ENCODE measurements at places on chromosomes 1 and 21.

GRCh38 chr1:215226757-215227156 is 144.2 kb downstream of the KCNK2 start:
- DNase-seq: no peak

DNA sequence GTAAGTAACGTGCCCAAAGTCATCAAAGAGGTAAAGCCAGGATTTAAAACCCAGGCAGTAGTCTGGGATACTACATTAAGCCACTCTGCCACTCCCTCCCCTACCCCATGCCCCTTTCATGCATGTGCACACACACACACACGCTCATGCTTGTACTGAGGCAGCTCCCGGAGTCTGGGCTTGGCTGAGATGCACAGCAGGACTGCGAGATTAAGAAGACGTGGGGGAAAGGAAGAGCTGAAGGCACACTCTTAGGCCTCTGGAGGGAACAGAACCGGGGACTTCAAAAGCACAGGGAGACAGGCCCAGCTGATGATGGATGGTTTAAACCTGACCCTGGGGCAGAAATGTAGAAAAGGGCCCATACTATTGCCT is 98.3 kb downstream of the GLIS1 start:
- peak; percentile 6 for DNase-seq

GRCh38 chr1:117812869-117813511 is 116.4 kb downstream of the GDAP2 start:
- no peak for DNase-seq

DNA sequence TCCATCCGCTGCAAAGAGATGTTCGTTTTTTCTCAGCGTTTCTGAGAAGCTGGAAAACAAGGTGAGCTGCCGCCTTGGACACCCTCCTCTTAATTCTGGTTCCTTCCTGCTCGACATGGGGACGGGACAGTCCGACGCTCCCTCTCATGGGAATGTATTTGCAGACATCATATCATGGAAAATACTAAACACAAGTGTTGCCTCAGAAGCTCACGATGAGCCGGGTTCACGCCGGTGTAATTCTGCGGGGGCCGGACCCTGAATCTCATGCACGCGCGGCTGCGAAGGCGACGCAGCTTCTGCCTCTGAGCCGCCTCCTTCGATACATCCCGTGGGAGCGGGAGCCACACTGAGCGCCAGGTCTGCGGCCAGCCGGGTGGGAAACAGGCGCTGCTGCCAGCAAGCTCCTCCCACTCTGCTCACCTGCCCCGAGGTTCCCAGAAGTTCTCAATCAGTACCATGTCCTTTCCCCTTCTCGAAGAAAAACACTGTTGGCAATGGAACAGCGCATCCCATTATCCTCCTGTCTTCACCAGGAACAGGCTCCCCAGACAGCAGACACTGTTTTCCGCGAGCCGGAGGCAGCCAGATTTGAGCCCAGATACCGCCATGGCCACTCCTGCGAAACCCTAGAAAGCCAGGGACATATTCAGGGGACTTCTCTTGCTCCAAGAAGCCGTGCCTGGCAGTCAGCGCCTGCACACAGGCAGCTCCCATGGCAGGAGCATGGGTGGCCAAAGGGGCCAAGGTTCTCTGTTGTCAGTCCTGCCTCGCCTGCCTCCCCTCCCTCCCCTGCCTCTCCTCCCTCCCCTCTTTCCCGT is 98.0 kb downstream of the WDR4 start:
- DNase-seq: no peak

GRCh38 chr1:85462931-85463649 is 1.9 kb downstream of the DDAH1 start:
- no peak for DNase-seq

DNA sequence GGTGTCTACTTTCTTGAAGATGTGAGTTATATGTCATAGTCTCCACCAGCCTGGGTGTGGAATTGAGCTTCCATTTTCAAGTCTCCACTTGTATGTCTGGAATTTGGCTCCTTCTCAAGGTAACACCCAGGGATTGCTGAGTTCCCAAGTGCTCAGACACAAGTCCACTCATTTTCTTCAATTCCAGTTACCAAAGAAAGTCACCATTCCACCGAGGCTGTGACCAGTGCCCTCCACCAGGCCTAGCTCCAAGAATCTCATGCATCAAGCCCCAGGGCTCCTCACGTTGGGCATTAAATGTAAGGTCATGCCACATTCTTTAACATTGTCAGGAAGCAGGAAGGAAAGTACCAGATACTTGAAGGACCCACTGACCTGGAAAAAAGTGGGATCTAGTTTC is 2.4 kb upstream of the RAB4A start:
- no peak for DNase-seq

DNA sequence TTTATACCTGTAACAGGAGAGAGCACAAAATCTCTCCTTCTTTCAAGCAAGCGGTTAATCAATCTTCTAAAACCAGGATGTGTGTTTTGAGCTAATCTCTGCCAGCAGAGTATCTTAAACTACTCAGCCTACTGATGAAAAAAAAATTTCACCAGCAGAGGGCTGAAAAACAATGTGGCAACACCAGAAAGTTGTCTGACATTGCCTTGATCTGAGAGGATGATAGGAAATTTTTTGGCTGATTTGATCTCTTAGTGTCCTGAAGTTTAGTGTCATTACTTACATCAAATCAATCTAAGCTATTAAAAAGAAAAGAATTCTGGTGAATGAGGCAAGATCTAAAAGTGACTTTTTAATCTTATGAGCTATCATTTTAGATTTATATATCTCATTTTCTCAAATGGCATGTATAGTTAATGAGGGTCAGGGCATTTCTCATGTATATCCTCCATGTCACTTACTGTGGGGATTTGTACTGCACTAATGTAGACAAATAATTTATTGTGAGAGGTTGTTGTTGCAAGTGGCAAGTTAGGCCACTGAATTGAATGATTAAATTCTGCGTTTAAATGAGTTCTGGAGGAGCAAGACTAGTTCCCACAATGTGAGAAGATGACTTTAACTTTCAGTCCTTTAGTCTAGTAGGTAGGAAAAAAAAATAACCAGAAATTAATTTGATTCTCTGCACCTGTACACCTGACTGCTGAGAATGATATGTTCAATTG is 10.9 kb downstream of the ADAMTS1 start:
- DNase-seq: no peak

GRCh38 chr1:162889989-162890388 is 29.0 kb upstream of the CCDC190 start:
- no peak for DNase-seq

DNA sequence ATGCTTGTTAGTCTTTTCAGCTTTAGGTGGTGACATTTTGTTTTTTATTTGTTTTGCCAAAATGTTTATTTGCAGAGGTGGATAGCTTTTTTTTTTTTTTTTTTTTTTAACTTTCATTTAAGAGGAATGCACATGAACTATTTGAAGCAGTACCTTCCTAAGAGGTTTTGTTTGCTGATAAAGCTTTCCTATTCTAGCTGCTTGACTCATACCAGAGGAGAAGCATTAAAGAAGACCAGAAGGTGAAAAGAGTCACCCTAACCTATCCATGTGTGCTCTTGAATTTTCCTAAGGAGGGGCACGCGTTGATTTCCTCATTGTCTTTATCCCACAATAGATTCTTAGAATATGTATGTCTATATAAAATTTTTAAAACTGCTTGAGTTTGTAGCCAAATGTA is 57.7 kb downstream of the PRDM2 start:
- DNase-seq: no peak

DNA sequence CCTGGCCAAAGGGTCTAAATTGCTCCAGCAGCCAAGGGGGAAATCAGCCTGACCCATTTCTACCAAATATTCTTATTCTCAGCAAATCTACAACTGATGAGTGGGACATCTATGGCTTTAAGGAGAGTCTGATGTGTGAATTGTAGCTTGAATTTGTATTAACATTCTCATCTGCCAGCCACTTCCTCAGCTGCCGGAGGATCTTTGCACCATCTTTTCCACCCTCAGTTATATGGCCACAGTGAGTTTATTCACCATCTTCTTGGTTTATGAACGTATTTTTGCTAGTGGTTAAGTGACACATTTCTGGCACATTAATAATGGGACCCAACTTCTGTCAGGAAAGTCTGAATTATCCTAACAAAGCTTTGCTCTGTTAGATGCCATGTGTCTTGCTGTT is 69.6 kb downstream of the COLGALT2 start:
- no peak for DNase-seq

GRCh38 chr1:33637846-33638440 is 165.5 kb downstream of the ZSCAN20 start:
- no peak for DNase-seq

- DNase-seq: no peak
Measured at GRCh38 chr1:47792779-47793178, 204.4 kb downstream of the TRABD2B start.

GRCh38 chr1:243718893-243719292 is 131.2 kb downstream of the AKT3 start:
- no peak for DNase-seq

DNA sequence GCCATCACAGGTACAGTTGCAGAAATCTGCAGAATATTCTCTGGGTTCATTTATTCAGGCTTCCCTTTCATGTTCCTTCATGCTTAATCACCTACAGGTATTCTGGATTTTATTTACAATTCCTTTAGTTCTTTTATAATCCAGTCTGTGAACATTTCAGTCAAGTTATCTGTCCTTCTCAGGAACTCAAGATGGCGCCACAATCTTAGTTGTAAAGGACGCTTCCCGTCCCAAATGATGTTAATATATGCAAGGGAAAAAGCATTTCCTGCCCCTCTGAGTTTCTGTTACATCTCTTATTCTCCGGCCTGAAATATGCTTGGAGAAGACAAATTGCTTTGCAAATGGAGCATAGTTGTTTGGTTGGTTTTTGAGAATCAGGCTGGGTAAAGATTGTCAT is 19.3 kb downstream of the F3 start:
- no peak for DNase-seq

- DNase-seq: no peak
Measured at GRCh38 chr1:205236951-205237475, 9.3 kb downstream of the TMCC2 start.

GRCh38 chr1:14014929-14015328 is 314.9 kb downstream of the PRDM2 start:
- no peak for DNase-seq

- no peak for DNase-seq
Measured at GRCh38 chr1:211133393-211133835, 534 bp downstream of the KCNH1 start.

DNA sequence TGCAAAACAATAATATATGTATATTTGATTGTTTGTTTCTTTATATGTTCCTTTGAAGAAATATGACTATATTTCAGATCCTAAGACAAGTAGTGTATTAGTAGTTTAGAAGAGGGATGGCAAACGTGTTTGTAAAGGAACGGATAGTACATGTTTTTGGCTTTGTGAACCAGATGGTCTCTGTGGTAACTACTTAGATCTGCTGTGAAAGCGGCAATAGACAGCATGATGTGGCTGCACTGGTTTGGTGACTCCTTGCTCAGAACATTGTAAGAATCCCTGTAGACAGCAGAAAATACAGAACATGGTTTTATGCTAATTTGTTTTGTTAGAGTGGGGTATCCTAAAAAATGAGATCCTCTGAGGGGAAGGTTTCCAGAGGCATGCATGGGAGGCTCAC is 3.1 kb downstream of the ACADM start:
- no peak for DNase-seq

- DNase-seq: no peak
Measured at GRCh38 chr1:169019419-169020058, 87.0 kb upstream of the ATP1B1 start.

- DNase-seq: no peak
Measured at GRCh38 chr1:83769072-83769471, 229.9 kb downstream of the TTLL7 start.

- no peak for DNase-seq
Measured at GRCh38 chr1:187938092-187938491, 1109.3 kb downstream of the PLA2G4A start.

- no peak for DNase-seq
Measured at GRCh38 chr1:224106568-224107281, 7.2 kb upstream of the FBXO28 start.

GRCh38 chr1:152044386-152044785 is 7.6 kb upstream of the S100A11 start:
- DNase-seq: no peak

GRCh38 chr1:159763686-159764085 is 17.1 kb upstream of the DUSP23 start:
- DNase-seq: no peak

Measured in lower lobe of right lung (tissue), 2 donors.